ENCODE measurements at places on chromosomes 1 and 21.

DNA sequence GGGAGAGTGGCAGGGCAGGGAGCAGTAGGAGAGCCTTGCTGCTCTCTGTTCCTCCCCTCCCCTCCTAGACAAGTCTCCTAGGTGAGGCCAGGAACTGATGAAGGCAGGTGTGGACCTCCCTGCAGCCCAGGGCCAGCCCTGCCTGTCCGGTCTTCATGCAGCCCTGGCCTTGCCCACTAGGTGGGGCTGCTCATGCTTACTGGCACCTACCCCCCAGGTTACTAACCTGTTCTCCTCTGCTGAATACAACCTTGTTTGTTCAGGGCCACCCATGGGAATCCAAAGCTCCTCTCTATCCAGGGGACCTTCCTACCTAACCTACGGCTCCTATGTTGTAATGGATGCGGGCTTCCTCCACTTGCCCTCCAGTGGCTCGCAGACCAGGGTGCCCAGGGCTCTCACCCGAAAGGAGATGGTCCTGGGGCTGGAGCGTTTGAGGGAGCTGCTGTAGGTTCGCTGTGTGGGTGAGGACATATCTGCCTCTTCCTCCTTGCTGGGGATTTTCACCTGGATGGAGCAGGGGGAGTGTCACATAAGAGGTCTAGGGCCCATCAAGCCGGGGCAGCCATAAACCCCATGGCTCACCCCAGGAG, 7.9 kb upstream of the TNNT2 start:
- peak; percentile 51 for DNase-seq

GRCh38 chr1:23562137-23562876, 3.0 kb upstream of the ID3 start:
- peak; percentile 76 for DNase-seq

DNA sequence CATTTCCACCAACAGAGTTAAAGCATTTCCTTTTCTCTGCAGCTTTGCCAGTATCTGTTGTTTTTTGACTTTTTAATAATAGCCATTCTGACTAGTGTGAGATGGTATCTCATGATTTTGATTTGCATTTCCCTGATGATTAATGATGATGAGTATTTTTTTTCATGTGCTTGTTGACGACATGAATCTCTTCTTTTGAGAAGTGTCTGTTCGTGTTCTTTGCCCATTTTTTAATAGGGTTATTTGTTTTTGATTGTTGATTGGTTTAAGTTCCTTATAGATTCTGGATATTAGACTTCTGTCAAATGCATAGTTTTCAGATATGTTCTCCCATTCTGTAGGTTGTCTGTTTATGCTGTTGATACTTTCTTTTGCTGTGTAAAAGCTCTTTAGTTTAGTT, 37.9 kb upstream of the PALMD start:
- no peak for DNase-seq

GRCh38 chr1:181204530-181204929, 116.0 kb downstream of the IER5 start:
- DNase-seq: no peak

- DNase-seq: no peak
These were observed 65.7 kb downstream of the KCND3 start for GRCh38 chr1:111923766-111924165.

Data from NCI-H774 (cell line).